ENCODE measurements at places on chromosomes 6 and 20.

- DNase-seq, result no peak
Measured at GRCh38 chr6:6688951-6689350, 100.4 kb downstream of the LY86 start.

DNA sequence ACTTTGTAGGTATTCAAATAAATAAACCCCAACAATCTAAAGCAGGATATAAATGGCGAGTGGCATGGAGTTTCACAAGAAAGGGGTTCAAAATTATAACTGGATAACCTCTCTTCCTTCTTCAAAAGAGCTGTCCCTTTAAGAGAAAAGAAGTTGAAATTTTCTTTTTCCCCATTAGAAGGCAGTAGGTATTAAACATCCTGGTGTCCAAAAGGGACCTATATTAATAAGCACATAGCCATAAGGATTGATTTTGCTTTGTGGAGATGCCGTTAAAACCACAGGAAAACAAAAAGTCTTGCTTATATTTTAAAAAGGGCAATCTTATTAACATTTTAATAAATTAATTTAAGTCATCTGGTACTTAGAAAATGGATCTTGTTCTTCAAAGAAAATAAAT lies 76.5 kb downstream of the LYRM4 start:
- DNase-seq, result no peak

DNA sequence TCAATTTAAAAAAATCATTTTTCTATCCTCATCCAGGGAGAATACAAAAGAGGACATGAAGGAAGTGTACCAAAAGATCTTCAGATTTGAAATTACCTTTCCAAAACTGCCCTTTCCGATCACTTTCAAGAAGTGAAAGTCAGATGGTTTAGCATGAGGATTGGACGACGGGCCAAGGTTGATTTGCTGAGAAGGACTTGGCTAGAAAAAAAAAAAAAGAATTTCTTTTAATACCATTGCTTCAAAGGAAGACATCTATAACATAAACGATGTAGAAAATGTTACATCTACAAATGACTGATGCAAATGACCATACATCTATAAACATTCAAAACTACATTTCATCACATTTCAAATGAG lies 120.9 kb upstream of the SLC2A12 start:
- no peak for DNase-seq

DNA sequence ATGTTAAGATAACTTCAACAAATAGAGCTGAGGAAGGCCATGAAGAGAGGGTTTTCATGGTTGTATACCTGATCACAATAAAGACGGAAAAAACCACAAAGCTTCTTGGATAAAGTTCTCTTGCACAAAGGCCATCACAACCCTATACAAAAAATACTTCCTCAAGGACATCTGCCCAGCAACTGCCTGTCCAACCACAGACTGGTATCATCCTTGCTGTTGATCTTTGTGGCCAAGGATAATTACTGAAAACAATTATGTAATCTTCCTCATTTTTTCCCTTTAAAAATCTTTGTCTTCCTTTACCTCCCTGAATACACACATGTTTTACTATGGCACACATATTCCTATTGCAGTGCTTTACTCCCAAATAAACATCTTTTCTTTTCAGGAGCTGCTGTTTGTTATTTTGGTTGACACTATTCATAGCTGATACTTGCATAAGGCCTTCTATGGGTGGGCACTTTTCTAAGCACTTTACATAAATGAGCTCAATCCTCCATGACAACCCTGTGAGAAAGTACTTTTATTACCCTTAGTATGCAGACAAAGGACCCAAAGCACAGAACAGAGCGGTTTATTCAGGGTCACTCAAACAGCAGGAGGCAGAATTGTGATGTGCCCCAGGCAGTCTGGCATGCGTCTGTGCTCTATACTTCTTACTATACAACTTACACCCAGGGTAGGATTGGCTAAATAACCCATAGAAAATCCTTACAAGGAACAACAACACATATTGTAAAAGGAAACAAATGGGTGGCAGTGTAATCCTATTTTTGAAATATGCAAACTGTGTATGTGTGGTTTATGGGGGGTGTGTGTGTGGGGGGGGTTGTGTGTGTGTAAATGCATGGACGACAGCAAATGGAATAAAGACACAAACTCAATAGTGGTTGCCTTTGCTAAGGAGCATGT lies 35.1 kb downstream of the SNRNP48 start:
- no peak for DNase-seq

DNA sequence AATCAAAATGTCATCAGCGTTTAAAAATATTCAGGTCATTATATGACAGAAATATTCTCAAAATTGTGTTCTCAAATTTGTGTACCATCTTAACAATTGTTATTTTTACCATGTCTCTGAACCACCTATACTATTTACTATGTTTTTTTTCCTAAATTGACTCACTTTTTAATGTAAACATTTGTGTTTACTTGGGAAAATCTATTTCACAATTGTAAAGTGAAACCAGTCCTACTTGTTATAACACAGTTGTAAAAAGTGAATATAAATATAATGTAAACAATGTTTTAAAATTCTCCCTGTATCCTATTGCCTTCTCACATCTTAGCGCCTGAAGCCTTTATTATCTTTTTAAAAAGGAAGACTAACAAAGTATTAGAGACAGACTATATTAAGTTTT lies 83.5 kb downstream of the ADGRG6 start:
- no peak for DNase-seq

GRCh38 chr6:95576218-95576997 lies 927 bp upstream of the MANEA start:
- no peak for DNase-seq

DNA sequence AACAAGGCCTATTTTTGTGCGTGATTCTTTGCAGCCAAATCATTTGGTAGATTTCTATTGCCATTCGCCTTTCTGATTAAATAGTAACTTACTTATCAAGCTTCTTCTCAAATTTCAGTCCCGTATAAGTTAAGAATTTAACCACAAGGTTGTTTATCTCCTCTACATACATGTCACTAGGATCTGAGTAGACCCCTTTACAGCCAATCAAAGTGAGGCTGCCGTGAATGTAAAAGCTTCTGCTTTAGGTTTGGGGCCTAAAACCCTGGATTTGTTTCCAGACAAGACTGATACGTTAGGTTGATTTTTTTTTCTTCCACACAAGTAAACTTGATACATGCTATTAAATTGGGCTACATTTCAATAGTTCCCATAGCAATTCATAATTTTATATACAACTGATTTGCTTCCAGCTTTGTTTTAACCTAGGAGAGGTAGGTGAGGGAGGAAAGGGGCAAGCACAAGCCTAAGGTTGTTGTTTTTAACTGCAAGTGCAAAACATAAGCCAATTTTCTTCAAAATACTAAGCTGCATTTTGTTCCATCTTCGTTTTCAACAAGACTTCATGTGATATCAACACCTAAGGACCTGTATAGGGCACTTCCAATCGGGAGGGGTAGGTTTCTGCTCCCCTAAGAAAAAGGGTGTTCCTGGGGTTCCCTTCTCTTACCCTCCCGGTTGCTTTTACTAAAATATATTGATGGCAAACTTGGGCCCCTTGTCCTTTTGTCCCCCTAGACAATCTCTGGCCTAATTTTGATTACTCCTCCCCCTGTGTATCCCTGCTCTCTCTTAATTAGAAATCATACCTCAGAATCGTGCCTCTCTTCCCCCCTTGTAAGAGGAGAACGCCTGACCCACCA lies 1.7 kb downstream of the RANBP9 start:
- DNase-seq, result no peak

- peak; percentile 87 for DNase-seq
Measured at GRCh38 chr6:31197559-31198305, 27.2 kb upstream of the POU5F1 start.

DNA sequence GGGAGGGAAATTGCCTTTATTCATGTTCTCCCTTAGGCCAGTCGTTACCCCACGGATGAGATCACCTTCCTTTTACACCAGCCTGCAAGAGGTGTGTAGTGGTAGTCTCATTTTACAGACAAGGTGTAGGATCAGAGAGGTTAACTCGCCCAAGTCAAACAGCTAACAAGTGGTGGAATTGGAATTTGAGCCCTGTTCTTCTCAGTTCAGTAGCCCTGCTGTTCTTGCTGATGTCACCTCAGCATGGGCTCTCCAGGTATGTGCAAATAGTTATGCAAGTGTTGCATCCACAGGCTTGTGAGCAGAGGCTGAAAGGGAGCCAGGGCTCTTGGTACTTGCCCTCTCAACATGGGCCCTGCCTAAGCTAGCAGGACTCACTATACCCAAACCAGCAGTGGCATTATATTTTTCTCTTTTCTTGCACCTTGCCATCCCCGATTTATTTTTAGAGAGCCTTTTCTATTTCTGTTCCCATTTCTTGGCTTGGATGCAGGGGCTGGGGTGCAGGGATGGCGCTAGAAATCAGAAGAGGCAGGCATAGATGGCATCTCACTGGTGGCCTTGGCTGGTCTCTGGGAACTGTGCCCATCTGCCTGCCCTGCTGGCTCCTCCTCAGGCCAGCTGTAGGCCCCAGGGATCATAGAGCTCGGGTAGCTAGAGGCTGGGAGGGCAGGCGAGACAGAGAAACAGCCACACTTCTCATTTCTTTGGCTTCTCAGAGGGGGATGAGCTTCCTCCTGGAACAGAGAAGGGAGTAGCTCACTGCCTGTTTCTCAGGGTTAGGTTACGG lies 18.2 kb downstream of the PPARD start:
- DNase-seq, result no peak

DNA sequence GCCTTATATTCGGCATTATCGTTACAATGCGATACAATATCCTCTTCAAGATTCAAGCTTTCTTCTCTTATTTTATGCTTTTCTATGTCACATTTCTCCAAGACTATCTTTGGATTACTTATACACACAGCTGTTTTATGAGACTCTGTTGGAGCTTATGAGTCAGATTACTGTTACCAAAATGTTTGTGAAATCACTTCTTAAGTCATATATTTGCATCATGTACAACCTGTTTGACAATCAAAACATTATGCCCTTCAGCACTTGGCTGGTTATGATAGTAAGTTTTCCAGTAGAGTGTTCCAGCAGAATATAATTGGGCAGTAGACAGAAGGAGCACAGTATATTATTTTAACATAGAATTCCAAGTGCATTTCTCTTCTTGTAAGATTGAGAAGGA lies 35.2 kb downstream of the BMP6 start:
- DNase-seq, result no peak

DNA sequence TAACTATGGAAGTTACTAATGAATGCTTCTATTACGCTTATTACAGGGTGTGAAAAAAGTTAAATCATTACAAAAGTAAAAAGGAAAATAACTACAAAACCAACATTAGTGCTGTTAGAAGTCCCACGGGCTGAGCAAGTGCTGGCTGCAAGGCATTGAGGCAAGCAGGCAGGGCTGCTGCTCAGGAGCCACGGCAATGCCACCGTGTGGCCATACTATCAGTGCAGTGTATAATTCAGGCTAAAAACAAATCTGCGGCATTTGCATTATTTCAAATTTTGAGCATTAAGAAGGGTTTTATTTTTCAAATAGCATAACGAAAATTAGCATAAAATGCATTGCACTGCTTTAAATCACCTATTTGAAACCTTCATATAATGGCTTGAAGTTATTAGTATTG lies 17.1 kb downstream of the IFNGR1 start:
- DNase-seq, result no peak

DNA sequence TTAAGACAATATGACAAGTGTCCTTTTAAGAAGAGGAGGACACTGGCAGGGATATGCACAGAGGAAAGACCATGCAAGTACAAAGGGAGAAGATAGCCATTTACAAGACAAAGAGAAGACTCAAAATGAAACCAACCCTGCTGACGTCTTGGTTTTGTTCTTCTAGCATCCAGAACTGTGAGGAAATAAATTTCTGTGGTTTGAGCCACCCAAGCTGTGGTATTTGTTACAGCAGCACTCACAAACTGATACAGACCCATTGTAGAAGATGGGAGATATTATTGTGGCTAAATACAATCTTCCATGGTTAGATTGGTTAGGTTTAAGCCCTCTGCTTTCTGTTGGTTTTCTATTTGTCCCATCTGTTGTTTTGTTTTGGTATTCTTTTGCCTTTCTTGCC lies 88.6 kb upstream of the SLC35F1 start:
- no peak for DNase-seq

DNA sequence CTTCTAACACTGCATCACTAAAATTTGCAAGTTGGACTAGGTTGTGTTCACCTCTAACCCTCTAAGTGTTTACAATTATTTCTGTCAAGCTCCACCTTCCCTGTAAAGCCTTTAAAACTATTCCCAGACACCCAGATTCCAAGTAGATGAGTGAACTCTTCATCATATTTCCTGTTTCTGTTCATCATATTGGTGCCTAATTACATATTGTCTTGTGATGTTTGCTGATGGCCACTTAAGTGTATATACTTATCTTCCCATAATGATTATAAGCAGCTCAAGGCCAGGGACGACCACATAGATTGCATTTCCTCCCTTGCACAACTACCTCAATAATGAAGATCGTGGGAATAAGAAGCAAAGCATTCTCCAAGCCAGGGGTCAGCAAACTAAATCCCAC lies 16.8 kb downstream of the TNFRSF21 start:
- DNase-seq, result no peak

DNA sequence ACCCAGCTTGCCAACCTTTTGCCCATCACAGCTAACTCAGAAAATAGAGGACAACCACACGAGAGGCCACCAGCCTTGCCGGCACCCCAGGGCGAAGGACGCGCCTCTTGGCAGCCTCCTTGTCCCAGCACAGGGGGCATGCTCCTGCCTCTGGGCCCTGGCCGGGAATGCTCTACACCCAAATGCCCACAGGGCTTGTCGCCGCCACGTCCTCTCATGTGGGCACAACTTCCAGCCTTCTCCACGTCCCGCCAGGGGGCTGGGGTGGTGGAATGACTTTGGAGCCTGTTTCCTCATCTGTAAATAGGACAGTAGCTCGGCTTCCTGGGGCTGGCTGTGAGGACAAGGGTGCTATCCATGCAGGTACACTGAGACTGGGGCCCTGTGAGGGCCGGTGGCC lies 152.4 kb upstream of the MLN start:
- no peak for DNase-seq

DNA sequence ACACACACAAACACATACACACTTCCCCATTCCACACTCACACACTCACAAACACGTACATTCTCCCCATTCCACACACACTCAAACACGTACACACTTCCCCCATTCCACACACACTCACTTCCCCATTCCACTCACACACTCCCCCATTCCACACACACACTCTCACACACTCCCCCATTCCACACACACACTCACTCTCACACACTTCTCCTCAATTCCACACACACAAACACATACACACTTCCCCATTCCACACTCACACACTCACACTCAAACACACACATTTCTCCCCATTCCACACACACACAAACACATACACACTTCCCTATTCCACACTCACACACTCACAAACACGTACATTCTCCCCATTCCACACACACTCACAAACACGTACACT lies 8.7 kb upstream of the OSBPL2 start:
- no peak for DNase-seq

GRCh38 chr20:24095756-24096155 lies 107.2 kb upstream of the GGTLC1 start:
- DNase-seq, result no peak

- no peak for DNase-seq
Measured at GRCh38 chr6:156832669-156833068, 55.5 kb downstream of the ARID1B start.

- no peak for DNase-seq
Measured at GRCh38 chr6:39899554-39900295, 34.5 kb downstream of the MOCS1 start.

DNA sequence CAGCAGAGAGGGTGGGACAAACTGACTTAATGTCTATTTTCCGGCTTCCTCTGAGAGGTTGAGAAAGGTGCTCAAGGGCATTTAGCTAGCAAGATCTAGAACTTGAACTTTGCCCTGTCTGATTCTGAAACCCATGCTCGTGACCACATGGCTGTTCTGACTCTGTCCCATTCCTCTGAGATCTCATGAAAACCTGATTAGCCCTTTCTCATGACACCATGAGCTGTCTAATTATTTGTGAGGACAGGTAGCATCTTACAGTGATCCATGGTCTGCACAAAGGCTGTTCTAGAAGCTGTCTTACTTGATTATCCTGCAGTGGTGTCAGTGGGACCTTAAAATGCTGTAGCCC lies 89.6 kb upstream of the TOX2 start:
- no peak for DNase-seq

Data from stimulated activated CD8-positive, alpha-beta memory T cell treated with anti-CD3 and anti-CD28 coated beads, Interleukin-2, amount 100 ng/mL, for 1 hour (primary cell).